RWPE1 (cell line): ENCODE measurements at places on chromosomes 16 and 17.

GRCh38 chr17:44972953-44973352, 4.8 kb upstream of the C1QL1 start:
- peak; percentile 69 for DNase-seq

DNA sequence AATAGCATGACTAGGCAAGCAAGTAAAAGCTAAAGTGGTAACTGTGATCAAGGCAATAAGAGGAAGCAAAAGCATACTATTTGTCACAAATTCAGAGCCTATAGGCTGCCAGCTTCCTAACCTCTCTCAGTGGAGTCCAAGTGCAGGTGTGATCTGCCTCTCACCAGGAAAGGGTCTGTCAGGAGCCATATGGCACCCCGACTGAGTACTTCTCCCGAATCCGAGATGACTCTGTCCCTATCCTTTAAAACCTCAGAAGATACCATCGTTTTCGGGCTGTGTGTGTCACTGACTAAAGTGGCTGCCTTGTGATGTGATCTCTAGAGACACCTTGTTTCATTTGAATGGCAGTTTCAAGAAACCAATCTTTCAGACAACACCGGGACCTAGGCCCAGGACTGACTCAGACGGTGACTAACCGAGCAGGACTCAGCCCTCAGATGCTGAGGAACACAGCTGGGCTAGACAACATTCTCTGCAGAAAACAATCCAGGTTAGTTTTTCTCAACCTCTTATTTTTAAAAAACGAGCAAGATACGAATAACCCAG, 63.6 kb downstream of the SMG6 start:
- DNase-seq, result peak; percentile 84

DNA sequence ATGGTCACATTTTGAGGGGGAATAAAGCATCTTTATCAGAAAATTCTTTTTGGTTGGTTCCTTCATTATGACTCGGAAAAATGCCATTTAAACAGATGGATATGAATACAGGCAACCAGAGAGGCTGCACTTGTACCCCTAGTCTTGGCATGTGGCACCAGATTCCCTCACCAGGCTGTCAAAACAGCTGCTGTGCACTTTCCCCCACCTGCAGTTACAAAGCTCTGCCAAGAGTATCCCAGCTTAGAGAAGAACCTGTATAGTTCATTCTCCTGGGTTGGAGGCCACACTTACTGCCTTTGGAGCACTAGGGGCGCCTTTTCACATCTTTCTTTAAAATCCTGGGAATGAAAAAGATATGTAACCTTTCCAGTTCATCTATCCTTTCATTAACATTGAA, 190.3 kb downstream of the KIF2B start:
- no peak for DNase-seq

- DNase-seq, result no peak
Measured at GRCh38 chr17:75611851-75612429, 21.3 kb upstream of the SMIM5 start.

GRCh38 chr16:72588551-72588950, 416.6 kb upstream of the PMFBP1 start:
- DNase-seq, result no peak
